ENCODE measurements at places on chromosomes 6 and 20.

DNA sequence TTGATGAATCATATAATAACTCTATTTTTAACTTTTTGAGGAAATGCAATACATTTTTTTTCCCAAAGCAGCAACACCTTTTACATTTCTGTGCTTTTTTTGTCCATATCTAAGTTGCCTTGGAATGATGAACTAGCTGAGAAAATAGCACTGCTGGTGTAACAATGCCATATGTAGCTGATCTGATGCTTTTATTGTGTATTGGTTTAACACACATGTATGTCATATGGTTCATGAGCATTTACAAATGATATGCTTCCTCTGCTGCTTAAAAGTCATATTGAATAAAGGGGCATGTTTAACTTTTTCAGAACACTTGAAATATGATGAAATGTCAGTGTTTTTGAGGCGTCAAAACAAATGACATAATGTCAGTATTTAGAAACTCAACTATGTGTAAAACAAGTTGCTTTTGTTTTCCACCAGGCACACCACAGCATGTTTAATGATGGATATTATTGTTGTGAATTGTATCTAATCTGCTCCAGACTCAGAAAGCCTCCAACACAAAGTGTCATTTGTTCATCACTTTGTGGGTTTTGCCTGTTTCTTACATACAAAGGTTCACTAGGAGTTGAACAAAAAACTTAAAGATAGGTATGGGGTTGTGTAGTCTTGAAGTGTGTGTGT, 775.8 kb upstream of the FLRT3 start:
- DNase-seq = no peak

DNA sequence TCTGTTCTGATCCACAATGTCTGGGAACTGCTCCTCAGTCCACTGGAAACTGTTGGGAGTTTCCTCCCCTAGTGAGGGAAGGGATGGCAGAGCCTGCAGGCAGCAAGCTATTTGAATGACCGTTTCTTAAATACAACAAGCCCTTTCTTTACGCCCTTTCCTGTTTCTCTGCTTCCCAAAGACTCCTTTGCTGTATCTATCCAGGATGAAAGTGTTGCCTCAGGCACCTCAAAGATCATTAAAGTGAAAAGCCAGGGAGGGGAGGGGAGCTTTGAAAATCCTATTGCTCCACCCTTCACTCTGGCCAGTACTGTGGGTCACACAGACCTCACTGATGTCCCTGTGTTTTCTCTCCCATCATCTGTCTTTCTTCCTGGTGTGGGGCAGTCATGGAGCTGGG, 213.1 kb downstream of the RNF144B start:
- DNase-seq = no peak

DNA sequence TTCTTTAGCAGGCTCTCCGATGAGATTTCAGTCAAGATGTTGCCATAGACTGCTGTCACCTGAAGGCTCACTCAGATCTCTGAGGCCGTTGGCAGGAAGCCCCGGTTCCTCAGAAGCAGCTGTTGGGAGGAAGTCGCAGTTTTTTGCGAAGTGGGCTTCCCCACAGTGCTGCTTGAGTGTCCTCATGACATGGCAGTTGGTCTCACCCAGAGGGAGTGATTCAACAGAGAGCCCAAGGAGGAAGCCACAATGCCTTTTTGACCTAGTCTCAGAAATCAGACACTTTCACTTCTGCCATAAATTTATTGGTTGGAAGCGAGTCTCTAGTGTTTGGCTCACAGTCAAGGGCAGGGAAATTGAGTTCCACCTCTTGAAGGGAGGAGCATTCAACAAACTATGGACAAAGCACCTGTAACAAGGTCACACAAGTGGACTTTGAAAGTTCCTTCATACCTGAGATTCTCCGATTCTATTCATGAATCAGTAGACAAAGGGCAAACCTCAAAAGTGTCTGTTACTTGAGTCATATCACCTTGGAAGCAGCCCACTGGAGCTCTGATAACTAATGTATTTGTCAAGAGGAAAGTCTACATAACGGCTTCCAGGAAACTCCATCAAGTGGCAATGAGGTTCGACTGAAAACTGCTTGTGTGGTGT, 208.3 kb downstream of the TASP1 start:
- DNase-seq = no peak

DNA sequence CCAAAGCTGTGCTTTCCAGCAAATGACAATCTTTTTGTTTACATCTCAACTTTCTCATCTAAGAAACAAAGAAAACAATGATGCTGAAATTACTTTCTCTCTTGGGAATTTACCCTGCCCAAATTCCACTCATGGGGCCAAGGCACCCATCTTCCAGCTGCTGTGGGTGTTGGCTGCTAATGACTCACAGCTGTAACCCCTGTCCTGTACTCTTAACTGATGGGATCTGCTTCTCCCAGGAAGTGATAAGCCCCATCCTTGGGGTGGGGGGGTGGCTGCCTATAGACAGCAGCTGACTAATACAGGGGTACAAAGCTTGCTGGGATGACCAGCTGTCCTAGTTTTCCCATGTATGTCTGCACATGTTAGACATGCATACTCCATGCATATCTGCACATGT, 938.6 kb downstream of the C6orf118 start:
- DNase-seq = no peak

DNA sequence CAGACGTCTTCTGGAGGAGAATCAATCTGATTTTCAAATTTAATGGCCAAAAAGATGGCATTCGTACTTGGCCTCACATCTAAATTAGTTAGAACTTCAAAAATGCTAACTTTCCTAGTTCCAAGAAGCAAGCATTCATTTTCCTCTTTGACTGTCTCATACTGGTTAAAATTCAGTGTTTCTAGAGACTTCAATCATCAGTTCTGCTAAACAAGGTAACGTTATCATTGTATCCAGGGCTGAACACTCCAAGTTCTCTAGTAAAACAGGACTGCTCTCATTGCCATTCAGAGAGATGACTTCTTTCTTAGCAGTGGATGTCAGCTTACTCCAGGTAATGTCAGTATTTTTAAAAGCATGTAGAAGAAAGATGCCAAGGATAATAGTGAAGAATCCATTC, 34.6 kb upstream of the ENTPD6 start:
- DNase-seq = no peak

DNA sequence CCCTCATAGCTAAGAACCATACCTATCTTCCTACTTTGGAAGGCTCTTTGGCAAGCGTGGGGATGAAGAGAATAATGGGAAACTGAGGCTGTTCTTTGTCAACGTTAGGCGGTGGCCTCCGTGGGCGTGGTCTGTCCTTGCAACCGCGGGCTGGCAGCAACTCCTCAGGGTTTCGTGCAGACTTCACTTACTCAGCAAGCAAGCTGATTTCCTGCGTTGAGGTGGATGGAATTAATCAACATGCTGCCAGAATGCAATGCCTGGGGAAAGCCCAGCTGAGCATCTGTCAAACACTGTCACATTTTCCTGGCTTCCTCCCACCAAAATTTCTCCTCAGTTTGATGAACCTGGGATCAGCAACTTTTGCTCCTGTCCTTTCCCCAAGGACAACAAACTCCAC, 9.2 kb upstream of the IL17F start:
- DNase-seq = no peak

DNA sequence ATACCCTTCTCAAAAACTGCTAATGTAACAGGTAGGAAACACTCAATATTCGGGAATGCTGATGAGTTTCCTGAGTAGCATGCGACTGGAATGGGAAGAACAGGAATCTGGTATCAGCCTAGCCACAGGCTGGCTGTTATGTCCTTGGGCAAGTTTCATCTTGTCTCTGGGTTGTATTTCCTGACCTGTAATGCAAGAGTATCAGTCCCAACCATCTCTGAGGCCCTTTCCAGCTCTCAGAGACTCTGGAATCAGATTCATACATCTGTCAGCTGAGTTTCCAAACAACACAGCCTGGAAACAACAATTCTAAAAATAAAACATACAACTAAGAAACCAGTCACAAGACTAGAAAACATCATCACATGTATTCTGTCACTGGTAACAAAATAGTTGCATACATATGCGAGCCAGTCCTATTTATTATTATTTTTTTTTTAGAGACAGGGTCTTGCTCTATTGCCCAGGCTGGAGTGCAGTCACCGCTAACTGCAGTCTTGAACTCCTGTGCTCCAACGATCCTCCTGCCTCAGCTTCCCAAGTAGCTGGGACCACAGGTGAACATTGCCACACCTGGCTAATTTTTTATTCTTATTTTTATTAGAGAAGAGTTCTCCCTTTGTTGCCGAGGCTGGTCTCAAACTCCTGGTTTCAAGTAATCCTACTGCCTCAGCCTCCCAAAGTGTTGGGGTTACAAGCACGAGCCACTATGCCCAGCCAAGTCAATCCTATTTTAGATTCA, 16.7 kb upstream of the TFAP2A start:
- DNase-seq = no peak

DNA sequence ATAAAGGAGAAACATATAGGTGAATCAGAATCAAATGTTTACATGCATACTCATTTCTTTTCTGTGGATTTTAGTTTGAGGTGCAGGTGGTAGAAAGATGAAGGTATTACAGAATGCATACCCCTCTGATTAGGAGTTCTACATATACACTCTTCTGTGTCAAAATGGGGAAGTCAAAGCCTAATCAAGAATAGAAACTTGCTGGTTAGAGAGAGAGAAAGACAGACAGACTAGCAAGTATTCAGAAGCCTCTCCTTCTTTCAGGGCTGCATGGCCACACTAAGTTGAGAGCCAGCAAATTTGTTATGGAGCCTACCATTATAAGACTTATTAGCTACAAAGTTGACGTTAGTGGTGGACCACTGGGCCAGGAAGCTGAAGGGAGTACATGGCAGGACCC, 358.3 kb upstream of the EYS start:
- DNase-seq = no peak

GRCh38 chr6:158358450-158359077, 46.3 kb downstream of the TULP4 start:
- DNase-seq = no peak

GRCh38 chr6:42378125-42378524, 73.6 kb downstream of the TRERF1 start:
- no peak for DNase-seq

DNA sequence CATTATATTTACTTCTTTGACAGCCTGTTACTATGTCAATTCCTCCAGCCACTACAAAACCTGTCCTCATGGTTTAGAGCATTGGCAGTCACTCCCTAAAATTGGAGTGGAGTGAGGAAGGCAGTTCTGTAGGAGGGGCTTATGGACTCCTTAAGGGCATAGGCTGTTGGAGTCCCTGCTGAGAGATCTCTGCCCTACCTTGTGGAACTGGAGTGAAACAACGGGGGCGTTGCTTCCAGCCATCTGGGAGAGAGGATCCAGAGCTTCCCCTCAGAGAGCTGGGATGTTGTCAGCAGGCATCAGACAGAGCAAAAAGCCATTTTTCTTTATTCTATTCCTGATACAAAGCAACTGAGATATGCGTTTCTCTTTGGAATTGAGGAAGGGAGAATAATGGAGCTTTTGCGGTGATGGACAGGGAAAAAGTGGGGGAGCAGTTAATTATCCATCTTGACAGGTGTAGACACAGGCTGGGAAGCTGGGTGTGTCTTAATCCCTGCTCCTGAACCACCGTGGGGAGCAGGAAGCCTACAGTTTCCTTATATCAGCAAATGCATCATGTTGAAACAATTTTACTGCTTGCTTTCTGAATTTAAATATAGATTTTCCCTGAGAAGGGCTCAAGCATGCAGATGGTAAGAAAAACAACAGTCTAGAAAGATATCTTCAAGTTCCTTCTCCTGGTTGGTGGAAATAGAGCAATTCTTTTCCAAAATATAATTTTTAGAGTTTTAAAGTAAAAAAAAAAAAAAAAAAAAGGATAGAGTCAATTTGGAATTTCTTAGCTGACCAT, 402.5 kb downstream of the PLCB1 start:
- no peak for DNase-seq

GRCh38 chr20:25072226-25072811, 9.6 kb downstream of the VSX1 start:
- no peak for DNase-seq

DNA sequence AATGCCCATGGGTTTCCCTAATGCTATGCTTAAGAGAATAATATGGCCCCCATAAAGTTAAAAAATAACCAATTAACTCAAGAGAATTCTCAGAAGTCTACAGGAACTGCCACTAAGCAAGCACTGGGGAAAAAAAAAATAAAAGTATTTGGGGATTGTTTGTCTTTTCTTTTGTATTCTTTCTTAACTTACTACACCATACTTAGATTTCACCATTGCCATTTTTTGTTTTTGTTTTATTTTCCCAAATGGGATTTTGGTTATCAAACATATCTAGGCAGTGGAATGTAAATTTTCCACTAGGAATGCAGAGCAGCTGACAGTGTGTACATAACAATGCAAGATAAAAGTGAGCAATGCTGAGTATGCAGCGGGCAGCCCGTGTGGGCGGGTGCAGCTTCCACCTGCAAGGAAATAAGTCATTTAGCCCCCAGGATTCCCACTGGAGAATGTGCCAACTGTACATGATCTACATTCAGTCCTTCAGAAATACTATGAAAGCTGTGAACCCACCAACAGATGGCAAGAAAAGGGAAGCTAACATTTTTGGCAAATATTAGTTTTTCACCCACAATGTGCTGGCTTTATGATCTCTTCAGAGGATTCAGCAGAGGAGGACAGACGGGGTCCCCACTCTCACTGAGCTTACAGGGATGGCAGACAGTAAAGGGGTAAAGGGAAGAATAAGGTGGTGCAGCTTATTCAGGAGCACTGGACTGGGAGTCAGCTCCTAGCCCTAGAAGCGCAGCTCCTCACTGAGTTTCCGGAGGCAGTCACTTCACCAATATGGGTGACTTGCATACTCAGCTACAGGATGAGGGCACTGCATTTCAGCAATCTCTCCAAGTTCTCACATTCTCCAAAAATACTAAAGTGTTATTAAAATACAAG, 44.4 kb downstream of the DCDC2 start:
- no peak for DNase-seq

DNA sequence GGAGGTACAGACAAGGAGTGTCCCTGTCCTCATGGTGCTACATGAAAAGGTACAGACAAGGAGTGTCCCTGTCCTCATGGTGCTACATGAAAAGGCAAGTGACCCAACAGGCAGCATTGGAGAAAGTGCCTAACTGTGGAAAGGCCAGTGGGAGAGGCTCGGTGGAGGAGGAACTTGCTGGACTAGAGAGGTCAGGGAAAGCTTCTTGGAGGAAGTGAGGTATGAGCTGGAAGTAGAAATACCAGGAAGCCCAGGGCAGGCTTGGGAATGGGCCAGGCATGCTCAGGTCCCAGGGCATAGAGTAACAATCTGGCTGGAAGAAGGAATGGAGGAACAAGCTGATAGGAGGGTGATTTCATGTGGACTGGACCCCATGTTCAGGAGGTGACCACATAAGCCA, 59.8 kb upstream of the FNDC1 start:
- no peak for DNase-seq

- no peak for DNase-seq
Measured at GRCh38 chr6:14638906-14639761, 521.6 kb downstream of the CD83 start.

DNA sequence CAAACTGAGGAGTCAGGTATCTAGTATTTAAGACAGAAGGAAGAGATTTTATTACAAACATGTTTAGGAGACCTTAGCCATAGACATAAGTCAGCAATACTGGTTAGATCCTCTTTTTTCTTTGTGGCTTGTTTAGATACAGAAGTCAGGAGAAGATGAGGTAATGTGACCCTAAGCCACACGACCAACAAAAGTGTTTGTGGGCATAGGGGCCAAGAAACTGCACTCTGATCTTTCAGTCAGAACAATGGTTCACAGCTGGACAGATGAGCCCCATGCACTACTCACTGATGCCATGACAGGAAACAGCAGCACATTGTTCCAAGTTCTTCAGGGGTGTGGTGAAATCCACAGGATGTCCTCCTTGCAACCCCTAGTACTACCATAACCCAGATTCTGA, 238.5 kb upstream of the RAB32 start:
- no peak for DNase-seq

- DNase-seq = no peak
Measured at GRCh38 chr20:62401331-62401779, 5.7 kb downstream of the CABLES2 start.

All from left renal cortex interstitium (tissue), 4 donors.